ENCODE measurements at places on chromosomes 13 and 19. TPM values are rescaled to one million over a fixed set of nuclear protein-coding genes. Genes with fewer than 3 reads are reported as not detected.

Gene MCF2L
- 46.9 TPM for total RNA-seq

Gene LILRA5
- not detected for total RNA-seq

Gene KLK1
- 1.5 TPM for total RNA-seq

DNA sequence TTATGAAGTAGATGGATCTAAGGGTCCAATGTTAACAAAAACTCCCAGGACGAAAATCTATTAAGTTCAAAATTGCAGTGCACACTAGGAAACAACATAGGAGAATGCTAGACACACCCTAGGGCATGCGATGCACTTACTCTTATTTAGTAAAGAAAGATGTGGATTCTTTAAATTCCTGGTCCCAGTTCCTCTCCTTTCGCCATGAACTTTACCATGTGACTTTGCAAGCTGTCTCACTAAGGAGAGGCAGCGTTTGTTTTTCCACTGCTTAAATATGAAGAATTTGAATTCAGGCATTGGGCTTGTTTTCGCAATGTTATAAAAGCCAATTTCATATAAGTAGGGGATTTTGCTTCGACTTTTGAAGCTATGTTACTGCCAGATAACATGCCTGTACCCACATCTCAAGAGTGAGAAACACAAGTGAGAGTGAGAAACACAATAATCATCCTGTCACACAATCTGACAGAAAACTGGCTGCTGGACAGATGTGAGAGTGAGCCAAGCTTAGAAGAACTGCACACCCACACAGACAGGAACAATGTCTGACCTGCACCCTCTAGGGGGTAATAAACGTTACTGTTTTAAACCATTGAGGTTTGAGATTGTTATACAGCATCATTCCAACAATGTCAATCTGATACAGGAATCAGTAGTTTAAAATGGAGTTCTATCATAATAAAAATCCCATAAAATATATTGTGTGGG is 1308.4 kb downstream of the SLITRK5 start:
- no peaks in the 10 kb centered on the region for H3K27me3 ChIP-seq
- H3K4me3 ChIP-seq, result no peak overlapping the region
- DNase-seq, result no peak
- H3K4me1 ChIP-seq, result peaks cover 7% of the 10 kb centered on the region
- H3K27ac ChIP-seq, result peak overlapping the region; percentile 10
- H3K36me3 ChIP-seq, result no peaks in the 10 kb centered on the region

- H3K4me3 ChIP-seq, result peak overlapping the region; percentile 100
- no peak for DNase-seq
- H3K27me3 ChIP-seq, result peaks cover 6% of the 10 kb centered on the region
- H3K36me3 ChIP-seq, result peaks cover 19% of the 10 kb centered on the region
- peaks cover 29% of the 10 kb centered on the region for H3K4me1 ChIP-seq
- peak overlapping the region; percentile 99 for H3K27ac ChIP-seq
Measured at GRCh38 chr19:55386493-55386971, 800 bp downstream of the RPL28 start.

DNA sequence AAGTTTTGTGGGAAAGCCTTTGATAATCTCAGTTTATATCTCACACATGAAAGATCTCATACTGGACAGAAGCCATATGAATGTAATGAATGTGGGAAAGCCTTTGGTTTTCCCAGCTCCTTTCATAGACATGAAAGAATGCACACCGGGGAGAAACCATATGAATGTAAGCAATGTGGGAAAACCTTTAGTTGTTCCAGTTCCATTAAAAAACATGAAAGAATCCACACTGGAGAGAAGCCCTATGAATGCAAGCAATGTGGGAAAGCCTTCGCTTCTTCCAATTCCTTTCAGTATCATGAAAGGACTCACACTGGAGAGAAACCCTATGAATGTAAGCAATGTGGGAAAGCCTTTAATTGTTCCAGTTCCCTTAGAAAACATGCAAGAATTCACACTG is 54.8 kb downstream of the ZNF627 start:
- no peak for DNase-seq
- no peak overlapping the region for H3K27ac ChIP-seq
- no peaks in the 10 kb centered on the region for H3K27me3 ChIP-seq
- peaks cover 61% of the 10 kb centered on the region for H3K36me3 ChIP-seq
- H3K4me3 ChIP-seq, result no peak overlapping the region
- H3K4me1 ChIP-seq, result no peaks in the 10 kb centered on the region

- H3K4me1 ChIP-seq, result no peaks in the 10 kb centered on the region
- no peaks in the 10 kb centered on the region for H3K36me3 ChIP-seq
- H3K4me3 ChIP-seq, result no peak overlapping the region
- no peaks in the 10 kb centered on the region for H3K27me3 ChIP-seq
- no peak overlapping the region for H3K27ac ChIP-seq
- no peak for DNase-seq
Measured at GRCh38 chr13:54733639-54734038, 1705.0 kb downstream of the OLFM4 start.

DNA sequence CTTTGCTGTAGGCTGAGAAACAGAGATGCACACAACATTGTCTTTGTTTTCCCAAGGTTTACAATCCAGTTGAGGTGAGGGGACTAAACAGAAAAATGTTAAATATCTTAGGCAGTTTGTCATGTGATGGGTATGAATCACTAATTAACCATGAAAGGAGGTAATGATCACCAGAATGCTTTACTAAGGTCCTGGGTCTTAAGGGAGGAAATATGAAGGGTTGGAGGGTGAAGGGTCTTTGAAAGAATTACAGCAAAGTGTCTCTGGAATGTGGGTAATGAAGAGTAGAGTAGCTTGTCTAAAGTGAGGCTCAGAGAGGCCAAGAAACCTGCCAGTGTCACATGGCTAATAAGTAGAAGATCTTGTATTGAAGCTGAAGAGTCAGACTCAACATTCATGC is 19.0 kb downstream of the BIVM start:
- H3K27me3 ChIP-seq, result no peaks in the 10 kb centered on the region
- no peak overlapping the region for H3K4me3 ChIP-seq
- H3K36me3 ChIP-seq, result peaks cover 39% of the 10 kb centered on the region
- H3K27ac ChIP-seq, result no peak overlapping the region
- H3K4me1 ChIP-seq, result no peaks in the 10 kb centered on the region
- DNase-seq, result no peak

- peaks cover 9% of the 10 kb centered on the region for H3K4me1 ChIP-seq
- H3K27ac ChIP-seq, result no peak overlapping the region
- H3K4me3 ChIP-seq, result no peak overlapping the region
Measured at GRCh38 chr19:31254611-31255010, 94.6 kb downstream of the TSHZ3 start.

DNA sequence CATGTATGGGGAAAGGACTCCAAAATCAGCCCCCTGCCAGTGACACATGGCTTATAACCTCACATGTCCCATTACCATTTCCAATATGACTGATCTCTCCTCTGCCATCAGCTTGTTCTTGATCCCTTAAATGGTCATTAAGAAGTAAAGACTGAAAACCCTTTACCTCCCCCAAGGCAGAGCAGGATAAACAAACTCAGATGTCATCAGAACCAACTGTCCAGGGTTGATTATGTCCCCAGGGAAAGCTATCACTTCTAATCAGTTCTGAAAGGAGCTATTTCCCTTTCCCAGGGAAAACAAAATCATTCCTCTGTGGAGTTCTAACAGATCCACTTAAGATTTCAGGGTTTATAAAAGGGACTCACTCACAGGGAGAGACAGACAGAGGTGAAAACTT is 350.9 kb downstream of the SUCLA2 start:
- H3K4me1 ChIP-seq, result peaks cover 19% of the 10 kb centered on the region
- DNase-seq, result no peak
- H3K4me3 ChIP-seq, result no peak overlapping the region
- H3K36me3 ChIP-seq, result no peaks in the 10 kb centered on the region
- no peak overlapping the region for H3K27ac ChIP-seq

GRCh38 chr19:29483944-29484581 is 41.7 kb upstream of the VSTM2B start:
- H3K4me1 ChIP-seq, result no peaks in the 10 kb centered on the region
- H3K27me3 ChIP-seq, result peaks cover 4% of the 10 kb centered on the region
- no peak overlapping the region for H3K4me3 ChIP-seq
- H3K36me3 ChIP-seq, result no peaks in the 10 kb centered on the region

DNA sequence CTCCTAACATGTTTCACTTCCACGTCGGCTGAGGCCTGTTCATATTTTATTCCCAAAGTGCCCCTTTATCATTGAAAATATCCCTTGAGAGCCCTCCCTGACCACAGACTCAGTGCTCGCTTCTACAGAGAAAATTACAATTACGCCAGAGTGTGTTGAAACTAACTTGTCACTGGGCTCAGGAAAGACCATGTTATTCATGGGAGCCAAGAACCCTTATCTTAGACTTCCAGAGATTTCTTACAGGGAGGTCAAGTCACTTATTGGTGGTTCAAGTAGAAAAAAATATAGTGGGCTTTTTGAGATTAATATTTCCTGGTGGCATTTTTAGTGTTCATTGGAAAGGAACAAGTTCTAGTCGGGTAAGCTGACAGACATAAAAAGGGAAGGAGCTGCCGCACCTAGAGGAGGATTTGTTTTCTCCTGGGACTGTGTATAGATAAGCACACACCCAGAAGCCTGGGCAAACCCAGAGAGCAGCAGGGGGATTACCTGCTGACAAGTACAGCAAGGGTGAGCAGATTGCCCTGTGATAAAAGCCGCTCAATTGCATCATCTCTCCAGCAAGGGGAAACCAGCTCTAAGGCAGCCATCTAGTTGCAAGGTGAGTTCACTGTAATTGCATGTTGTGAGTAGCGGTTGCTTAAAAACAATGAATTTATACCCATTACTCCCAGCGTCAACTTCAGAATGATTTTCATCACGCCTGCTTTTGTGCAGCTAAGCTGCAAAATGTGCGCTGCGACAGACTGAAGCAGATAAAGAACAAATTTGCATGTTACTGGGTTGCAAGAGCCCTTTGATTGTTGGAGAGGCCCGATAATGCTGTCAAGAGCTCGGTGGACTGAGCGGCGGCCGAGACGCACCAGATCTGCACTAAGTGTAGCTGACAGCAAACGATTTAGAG is 46.2 kb downstream of the DCT start:
- peaks cover 5% of the 10 kb centered on the region for H3K4me1 ChIP-seq
- H3K27me3 ChIP-seq, result peaks cover 2% of the 10 kb centered on the region
- H3K27ac ChIP-seq, result peak overlapping the region; percentile 18
- H3K4me3 ChIP-seq, result peak overlapping the region; percentile 24
- no peaks in the 10 kb centered on the region for H3K36me3 ChIP-seq

GRCh38 chr19:5631567-5632240 is 8.8 kb downstream of the SAFB start:
- peak overlapping the region; percentile 48 for H3K27ac ChIP-seq
- no peak overlapping the region for H3K4me3 ChIP-seq
- no peak for DNase-seq
- no peaks in the 10 kb centered on the region for H3K27me3 ChIP-seq
- peaks cover 21% of the 10 kb centered on the region for H3K4me1 ChIP-seq

DNA sequence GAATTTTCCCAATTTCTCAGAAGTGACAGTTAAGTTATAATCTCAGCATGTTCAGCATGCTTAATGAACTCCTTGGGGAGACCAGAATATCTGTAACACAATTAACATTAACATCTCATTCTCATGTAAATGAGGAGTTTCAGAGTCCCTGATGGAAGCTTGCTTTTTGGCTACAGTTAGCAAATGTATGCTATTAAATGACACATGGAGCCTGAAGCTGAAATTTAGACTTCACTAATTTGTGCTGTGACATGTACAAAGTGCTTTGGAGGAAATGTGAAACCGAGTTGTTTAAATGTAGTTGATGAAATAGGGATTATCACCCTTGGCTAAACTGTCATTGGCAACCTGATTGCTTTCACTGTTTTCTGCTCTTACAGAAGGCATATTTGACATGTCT is 2265.1 kb upstream of the PCDH20 start:
- H3K27ac ChIP-seq, result no peak overlapping the region
- H3K36me3 ChIP-seq, result no peaks in the 10 kb centered on the region
- no peak overlapping the region for H3K4me3 ChIP-seq
